CD4-positive, alpha-beta T cell treated with Interleukin-4 for 1 hour (primary cell): ENCODE measurements at places on chromosomes 3 and 15.

DNA sequence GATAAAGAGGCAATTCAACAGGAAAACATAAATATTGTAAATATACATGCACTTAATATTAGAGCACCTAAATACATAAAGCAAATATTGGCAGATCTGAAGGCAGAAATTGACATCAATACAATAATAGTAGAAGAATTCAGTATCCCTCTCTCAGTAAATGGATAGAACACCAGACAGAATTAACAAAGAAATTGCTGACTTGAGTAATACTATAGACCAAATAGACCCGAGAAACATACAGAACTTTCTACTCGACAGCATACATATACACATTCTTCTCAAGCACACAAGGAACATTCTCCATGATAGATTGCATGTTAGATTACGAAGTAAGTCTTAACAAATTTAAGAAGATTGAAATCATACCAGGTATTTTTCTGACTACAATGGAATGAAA is 50.2 kb downstream of the OXSM start:
- no peak for DNase-seq

- no peak for DNase-seq
Observed at GRCh38 chr3:20648294-20648693, 462.3 kb upstream of the SGO1 start.

GRCh38 chr3:124078953-124079911 is 87.3 kb upstream of the ROPN1 start:
- DNase-seq: peak; percentile 23

DNA sequence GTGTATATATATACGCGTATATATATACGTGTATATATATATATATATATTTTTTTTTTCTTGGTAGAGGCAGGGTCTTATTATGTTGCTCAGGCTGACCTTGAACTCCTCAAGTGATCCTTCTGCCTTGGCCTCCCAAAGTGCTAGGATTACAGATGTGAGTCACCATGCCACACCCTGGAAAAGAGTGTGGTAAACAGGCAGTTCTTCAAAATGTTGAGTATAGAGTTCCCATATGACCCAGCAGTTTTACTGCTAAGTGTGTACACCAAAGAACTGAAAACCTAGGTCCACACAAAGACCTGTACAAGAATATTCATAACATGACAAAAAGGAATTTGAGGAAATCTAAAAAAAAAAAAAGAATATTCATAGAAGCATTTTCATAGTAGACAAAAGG is 71.8 kb upstream of the GCNT3 start:
- no peak for DNase-seq

GRCh38 chr3:189038773-189039745 is 132.7 kb upstream of the TPRG1 start:
- DNase-seq: no peak

- DNase-seq: no peak
Observed at GRCh38 chr3:20658491-20658890, 472.5 kb upstream of the SGO1 start.

- peak; percentile 28 for DNase-seq
Observed at GRCh38 chr3:10594915-10595314, 89.5 kb upstream of the ATP2B2 start.

GRCh38 chr15:69554279-69554961 is 101.8 kb downstream of the RPLP1 start:
- DNase-seq: no peak

DNA sequence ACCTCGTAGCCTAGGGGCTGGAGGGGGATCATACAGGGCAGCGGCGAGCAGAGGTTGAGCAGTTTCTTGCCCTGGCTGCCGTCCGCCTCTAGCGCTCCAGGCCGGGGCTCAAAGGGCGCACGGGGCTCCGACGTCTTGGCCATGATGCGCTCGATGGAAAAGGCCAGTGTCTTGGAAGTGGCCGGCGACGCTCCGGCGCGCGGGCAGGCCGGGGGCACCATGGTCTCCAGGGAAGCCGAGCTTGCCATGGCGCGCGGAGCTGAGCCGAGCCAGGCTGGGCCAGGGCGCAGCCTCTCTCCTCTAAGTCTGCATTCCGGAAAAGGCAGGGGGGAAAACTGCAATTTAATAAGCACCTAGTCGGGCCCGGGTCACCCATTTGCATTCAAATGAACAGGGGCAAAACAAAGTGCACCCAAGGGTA is 719 bp downstream of the FEZF2 start:
- no peak for DNase-seq

DNA sequence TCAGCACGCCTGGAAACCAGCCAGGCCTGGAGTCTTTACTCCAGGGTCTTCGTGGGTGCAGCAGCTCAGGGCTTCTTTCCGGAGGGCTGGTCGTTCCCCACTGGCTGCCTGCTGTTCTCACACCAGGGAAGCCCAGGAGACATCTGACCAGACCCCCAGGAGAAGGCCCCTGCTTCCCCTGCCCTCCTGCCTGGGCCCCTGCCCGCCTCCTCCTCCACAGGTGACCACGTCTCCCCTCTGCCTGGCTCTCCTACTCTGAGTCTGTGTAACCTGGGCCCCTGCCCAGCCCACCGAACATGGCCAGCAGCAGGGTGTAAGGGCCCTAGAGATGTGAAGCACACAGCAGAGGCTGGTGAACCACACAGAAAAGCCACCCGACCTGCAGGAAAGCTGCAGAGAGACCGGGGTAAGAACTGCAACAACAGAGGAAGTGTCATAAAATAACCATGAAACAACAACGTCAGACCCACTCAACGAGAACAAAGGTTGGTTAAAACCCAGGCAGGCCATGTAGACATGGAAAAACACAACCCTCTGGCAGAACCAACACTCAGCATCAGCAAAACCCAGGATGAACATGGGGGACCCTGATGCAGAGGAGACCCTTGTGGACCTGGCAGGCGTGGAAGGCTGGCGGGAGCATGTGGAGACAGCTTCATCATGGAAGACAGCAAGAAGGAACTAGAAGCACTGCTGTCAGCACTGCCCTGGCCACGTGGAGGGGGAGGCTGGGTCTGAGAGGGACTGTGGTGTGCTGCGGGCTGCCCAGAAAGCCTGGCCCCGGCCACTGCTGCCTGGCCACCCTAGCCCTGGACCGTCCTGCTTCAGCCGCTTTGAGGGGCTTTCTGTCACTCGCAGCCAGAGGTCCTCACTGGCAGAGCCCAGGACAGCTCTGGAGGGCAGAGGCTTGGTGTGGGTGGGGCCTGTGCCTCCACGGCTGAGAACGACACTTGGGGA is 20.4 kb downstream of the UROC1 start:
- DNase-seq: no peak

DNA sequence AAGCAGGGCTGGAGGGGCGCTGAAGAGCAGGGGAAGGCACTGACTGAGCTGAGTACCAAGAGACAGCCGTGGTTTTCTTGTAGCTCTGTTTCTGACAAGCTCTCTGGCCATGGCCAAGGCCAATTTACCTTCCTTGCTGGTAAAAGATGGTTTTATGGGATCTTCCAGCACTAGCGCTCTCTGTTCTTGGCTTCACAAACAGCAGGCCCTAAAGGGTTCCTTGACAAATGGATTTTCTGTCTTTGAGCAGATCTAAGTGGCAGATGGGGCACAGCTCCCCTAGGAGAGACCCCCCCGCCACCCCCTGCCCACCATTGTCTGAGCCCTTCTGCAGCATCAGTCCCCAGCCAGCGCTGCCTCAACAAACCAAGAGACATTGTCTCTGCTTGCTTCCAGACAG is 66.6 kb downstream of the GAP43 start:
- DNase-seq: no peak

DNA sequence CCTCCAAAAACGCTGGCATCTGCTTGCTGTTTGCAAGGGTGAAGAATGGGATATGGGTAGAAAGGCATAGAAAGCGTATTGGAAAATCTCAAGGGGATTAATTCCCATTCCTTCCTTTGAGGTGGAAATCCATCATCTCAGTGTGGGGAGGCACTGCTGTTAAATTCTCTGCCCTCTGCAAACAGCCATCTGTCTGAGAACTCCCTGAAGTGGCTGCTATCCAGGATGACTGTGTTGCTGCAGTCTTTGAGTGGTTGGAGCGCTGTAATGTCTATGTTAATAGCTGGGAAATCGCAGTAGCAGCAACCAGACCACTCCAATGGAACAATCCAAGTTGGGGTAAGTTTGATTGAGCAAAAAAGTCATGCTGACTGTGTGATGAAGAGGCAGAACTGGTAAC is 625.9 kb downstream of the NLGN1 start:
- no peak for DNase-seq

DNA sequence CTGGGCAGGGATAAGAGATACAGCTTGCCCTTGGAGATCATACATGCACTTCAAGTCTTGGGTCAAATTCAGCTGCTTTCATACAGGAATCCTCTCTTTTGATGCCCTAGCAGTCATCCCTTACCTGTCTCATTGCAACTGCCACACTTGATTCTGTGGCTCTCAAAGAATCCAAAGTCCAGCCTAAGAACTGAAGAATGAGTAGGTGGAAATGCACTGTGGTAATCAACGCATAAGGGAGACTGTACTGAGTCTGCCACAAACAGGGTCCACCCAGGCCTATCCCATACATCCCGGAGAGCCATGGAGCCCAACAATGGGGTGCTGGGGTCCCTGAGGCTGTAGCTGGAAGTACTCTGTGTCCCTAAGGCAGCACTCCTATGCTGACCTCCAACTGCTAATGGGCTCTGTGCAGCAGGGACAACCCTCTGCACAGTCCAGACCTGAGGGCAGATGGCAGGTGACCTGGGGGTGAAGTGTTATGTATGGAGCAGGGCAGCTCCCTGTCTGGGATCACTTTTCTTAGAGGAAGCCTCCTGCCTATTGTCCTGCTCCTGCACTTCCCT is 1.7 kb upstream of the VPS18 start:
- DNase-seq: no peak

DNA sequence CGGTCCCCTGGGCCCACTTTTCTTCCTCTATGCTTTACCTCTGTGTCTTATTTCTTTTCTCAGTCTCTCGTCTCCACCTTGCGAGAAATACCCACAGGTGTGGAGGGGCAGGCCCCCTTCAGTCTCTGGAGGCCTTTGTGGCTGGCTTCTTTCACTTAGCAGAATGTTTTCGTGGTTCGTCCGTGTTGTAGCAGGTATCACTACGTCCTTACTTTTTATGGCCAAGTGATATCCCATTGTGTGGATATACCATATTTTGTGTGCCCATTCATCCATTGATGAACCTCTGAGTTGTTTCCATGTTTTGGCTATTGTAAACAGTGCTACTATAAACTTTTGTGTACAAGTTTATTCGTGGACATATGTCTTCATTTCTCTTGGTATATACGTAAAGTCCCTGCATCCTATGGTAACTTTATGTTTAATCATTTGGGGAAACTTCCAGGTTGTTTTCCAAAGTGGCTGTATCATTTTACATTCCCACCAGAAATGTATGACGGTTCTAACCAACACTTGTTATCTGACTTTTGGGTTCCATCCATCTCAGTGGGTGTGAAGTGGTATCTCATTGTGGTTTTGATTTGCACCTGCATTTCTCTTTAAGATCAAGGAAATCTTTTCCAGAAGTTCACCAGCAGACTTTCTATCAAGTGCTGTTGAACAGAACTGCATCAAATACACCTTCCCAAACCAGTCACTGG is 5.6 kb downstream of the PIGZ start:
- no peak for DNase-seq

DNA sequence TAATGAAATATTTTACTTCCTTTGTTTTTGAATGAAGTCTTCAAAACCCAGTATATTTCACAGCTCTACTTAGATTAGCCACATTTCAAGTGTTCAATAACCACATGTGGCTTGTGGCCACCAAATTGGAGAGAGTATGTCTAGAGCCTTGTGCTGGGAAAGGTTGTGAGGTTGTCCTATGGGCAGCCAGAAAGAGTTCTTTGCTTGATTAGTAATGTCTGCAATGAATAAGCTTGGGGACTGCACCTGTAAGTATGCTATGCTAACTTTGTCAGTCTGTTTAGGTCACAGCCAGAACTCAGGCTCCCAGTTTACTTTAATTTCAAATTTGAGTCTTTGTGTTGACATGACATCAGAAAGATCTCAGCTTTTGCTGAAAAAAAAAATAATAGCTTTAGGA is 294.9 kb upstream of the SOX14 start:
- DNase-seq: no peak

DNA sequence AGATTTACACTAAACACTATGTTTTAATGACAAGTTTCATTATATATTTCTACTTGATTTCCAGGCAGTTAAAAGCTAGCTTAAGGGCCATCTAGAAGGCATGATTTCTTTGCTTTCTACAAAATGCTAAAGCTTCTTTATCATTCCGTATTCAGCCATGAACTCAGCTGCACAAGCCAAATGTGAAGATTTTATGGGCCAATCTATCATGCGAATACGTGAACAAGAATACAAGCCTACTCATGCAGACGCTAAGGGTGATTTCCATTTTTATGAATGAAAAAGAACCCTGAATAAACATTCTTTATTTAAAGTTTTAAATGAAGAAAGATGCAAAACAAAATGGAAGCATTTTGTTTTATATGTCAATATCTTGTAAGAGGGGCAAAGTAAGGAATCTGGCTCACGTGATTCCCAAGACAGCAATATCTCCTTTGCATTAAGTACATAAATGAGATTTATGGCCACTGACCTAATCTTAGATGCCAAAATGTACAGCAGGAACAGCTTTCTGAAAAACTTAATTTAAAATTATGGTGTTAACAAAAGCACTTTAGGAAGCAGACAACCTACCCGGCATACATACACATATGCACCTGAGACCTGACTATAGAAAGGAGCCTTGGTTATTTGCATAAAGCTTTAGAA is 215.8 kb downstream of the DPH6 start:
- DNase-seq: no peak

DNA sequence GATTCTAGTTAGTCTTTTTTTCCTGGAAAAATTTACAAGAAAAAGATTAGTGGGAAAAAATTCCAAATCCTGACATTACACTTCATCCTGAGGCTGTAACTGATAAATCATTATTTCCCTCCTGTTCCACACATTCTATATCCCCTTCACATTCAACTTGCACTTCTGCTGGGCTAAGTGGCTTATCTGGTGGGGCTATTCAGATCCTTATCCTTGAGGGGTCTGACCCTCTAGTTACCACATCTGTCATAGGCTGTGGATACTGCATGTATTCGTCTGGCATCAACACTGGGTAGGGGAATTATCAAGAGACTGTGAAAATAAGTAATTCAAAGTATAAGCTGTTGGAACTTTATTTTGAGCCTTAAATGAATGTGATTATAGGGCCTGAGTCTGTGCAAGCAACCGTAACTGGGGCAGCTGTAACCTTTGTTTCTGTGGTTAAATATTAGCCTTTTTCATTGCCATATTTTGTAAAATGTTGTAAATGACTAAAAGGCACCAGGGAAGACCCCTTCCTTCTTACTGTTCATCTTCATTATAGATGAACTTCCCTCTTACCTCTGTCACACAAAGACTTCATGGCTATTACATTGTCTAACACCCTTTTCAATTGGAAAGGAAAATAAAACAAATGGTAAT is 28.0 kb upstream of the TEX9 start:
- no peak for DNase-seq

DNA sequence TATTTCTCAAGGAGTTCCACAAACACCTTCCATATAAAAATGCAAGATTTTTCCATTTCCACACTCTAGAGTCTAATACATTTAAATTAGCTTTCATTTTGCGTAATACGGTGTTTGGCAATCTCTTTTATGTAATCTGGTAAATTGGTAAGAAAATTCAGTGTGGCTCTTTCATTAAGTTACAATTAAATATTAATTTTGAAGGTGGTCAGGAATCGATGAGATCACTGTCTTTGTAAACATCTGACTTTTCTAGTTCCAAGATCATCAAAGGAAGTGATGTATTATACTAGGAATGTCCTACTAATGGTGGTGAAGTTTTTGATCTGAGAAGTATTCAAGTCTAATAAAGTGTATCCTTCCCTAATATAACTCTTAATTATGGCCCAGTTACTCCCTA is 1.1 kb upstream of the UTS2B start:
- no peak for DNase-seq
